ENCODE measurements at places on chromosomes 7 and 10. TPM values are rescaled to one million over a fixed set of nuclear protein-coding genes. Genes with fewer than 3 reads are reported as not detected.

DNA sequence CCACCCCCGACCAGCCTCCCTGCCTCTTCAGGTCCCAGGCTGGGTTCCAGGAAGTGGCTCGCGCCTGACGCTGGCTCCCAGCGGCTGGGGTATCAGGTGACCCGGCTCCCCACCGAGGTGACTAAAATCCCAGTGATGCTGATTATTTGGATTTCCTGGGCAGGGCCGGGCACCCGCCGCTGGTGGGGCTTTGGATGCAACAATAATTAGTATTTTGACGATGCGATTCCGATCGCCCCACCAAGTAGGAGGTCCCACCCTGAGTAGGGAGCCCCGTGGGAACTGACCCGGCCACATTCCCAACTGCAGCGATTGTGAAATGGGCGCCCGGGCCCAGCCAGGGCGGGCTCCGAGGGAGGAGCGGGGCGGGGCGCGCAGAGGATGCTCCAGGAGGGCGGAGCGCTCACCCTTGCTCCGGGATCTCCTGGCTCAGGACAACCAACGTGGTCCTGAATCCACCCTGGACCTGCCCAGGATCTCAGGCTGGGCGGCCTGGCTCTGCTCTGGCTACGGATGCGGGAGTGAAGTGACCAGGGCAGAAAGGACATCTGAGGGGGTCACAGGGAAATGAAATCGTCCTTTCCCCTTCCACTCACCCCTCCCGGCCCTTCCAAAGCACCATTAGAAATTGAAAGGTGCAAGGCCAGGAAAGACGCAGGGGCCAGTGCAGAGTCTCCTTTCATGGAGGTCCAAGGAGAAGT is 32.6 kb downstream of the DUSP5 start:
- DNase-seq: peak; percentile 92

GRCh38 chr7:159012353-159013069 is 132.2 kb downstream of the VIPR2 start:
- peak; percentile 4 for DNase-seq

DNA sequence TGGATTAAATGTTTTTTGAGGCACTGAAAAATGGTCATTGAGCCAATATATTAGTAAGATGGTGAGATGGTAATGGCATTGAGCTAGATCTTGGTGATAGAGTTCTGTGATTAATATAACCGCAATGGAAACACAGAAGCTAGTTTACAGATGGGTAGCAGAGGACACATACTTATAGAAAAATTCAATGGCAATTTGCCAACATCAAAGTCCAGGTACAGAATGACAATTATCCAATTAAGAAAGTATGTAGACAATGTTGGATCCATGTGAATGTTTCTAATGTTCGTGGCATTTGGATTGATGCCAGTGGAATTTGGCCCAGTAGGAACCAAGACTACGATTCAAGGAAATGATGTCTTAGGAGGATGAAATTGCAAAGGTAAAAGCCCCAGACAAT is 187.8 kb downstream of the GNAT3 start:
- DNase-seq: peak; percentile 75

DNA sequence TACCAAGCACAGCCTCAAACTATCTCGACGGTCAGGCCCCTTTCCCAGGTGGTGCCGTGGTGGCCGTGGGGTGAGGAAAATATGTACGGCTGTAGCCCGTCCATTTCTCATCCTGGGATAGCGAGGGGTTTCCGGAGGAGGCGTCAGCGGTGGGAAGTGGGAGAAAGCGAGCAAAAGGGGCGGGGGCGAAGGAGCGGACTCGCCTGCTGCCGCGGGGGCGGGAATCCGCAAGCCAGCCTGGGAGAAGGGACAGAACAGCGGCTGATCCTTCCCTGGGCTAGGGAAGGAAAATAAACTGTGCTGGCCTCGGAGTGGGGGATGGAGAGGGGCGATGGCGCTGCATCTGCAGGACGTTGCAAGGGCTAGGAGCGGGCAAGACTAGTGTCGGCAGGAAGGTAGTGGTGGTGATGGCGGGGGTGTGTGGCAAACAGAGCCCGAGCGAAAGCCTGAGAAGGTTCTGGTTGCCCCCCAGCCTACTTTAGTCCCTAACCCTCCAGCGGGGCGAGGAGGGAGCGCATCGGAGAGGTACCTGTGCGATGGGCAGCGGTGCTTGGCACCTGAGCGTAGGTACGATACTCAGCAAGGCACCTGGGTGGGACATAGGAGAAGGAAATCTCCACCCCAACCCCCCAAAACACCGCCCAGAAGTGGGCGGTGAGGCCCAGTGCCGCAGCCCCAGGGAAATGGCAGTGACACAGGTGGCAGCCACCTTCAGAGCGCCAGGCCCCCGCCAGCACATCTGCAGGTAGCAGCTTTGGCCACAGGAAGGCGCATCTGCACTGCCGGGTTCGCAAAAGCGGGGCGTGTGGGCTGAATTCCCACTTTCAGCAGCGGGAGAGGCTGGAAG is 49.9 kb upstream of the STEAP1B start:
- peak; percentile 59 for DNase-seq

GRCh38 chr10:105024184-105024583 is 383.1 kb downstream of the SORCS3 start:
- no peak for DNase-seq

GRCh38 chr7:141356161-141356560 is 195.0 kb upstream of the AGK start:
- no peak for DNase-seq

DNA sequence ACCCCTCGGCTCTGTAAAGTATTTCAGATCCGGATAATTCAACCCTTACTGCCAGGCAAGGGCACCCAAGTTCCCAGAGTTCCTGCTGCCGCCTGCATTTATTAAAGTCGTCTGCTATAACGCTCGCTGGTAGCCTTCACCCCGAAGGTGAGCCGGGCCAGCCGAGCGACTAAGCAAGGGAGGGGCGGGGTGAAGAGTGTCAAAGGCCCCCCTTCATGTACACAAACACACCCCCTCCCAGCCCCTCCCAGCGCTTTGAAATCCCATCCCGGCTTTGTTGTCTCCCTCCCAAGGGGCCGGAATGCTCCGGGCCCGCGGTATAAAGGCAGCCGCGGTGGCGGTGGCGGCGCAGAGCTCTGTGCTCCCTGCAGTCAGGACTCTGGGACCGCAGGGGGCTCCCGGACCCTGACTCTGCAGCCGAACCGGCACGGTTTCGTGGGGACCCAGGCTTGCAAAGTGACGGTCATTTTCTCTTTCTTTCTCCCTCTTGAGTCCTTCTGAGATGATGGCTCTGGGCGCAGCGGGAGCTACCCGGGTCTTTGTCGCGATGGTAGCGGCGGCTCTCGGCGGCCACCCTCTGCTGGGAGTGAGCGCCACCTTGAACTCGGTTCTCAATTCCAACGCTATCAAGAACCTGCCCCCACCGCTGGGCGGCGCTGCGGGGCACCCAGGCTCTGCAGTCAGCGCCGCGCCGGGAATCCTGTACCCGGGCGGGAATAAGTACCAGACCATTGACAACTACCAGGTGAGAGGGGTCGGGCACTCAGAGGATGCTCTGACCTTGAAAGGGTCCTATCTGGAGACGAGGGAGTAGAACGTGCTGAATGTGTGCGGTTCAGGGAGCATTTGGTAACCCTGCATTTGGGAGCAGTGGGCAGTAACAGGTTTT is at the start of gene DKK1:
Gene DKK1 (plus strand): TSS at position 349 of the 889 bp plus-strand sequence. CDS start 154 bp downstream, at position 503.
- peak; percentile 92 for DNase-seq

GRCh38 chr7:81616951-81617350 is 152.9 kb downstream of the HGF start:
- DNase-seq: peak; percentile 52

GRCh38 chr10:79484476-79484875 is 27.9 kb upstream of the EIF5AL1 start:
- no peak for DNase-seq

DNA sequence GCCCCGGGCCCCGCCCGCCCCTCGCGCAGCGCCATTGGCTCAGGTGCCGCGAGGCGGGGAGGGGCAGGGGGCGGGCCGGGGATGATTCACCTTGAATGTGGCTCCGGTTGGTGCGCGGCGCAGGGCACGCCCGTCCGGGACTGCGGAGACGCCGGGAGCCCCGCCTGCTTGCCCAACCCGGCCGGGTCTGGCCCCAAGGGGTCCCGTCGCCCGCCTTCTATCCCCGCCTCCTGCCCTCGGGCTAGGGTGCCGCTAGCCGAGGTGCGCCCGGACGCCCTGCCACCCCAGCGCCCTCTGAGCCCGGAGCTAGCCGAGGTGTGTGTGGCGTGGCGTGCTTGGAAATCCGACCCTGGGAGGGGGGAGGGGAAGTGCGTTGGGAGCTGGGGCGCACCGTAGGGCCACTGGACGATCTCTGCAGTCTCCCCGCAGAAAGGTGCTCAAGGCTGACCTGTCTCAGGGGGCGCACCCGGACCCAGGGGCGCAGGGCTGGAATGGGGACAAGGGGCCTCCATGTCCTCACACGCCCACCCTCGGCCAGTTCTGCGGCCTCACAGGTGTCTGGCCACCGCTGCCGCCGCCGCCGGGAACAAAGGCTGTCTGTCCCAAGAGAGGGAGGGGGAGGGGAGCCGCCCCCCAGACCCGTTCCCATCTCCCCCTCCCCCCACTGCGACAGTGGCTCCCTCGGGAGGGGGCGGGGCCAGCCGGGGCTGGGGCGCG is 168.9 kb downstream of the NRF1 start:
- peak; percentile 40 for DNase-seq

- DNase-seq: no peak
Observed at GRCh38 chr10:13743101-13743693, 156.4 kb downstream of the PRPF18 start.

GRCh38 chr10:127845756-127846155 is 47.0 kb downstream of the CLRN3 start:
- no peak for DNase-seq

- DNase-seq: peak; percentile 15
Observed at GRCh38 chr7:18903695-18904094, 213.7 kb downstream of the TWIST1 start.

GRCh38 chr10:28631896-28632583 is 45.3 kb upstream of the BAMBI start:
- peak; percentile 31 for DNase-seq

- DNase-seq: peak; percentile 29
Observed at GRCh38 chr7:80581486-80582260, 56.8 kb upstream of the CD36 start.

DNA sequence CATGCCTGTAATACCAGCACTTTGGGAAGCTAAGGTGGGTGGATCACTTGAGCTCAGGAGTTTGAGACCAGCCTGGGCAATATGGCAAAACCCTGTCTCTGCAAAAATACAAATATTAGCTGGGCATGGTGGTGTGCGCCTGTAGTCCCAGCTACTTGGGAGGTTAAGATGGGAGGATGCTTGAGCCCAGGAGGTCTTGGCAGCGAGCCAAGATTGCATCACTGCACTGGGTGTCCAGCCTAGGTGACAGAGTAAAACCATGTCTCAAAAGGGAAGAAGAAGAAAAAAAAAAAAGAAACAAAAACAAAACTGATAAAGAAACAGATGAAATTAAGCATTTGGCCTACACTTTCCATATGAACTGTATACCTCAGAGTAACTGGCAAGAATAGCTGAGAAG is 319.2 kb downstream of the PARD3 start:
- no peak for DNase-seq

DNA sequence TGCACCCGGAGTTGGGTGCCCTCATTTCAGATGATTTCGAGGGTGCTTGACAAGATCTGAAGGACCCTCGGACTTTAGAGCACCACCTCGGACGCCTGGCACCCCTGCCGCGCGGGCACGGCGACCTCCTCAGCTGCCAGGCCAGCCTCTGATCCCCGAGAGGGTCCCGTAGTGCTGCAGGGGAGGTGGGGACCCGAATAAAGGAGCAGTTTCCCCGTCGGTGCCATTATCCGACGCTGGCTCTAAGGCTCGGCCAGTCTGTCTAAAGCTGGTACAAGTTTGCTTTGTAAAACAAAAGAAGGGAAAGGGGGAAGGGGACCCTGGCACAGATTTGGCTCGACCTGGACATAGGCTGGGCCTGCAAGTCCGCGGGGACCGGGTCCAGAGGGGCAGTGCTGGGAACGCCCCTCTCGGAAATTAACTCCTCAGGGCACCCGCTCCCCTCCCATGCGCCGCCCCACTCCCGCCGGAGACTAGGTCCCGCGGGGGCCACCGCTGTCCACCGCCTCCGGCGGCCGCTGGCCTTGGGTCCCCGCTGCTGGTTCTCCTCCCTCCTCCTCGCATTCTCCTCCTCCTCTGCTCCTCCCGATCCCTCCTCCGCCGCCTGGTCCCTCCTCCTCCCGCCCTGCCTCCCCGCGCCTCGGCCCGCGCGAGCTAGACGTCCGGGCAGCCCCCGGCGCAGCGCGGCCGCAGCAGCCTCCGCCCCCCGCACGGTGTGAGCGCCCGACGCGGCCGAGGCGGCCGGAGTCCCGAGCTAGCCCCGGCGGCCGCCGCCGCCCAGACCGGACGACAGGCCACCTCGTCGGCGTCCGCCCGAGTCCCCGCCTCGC is at the start of gene EGFR:
Gene EGFR (plus strand): TSS at position 657 of the 830 bp plus-strand sequence. CDS start 261 bp downstream, outside the sequence.
- DNase-seq: peak; percentile 89

DNA sequence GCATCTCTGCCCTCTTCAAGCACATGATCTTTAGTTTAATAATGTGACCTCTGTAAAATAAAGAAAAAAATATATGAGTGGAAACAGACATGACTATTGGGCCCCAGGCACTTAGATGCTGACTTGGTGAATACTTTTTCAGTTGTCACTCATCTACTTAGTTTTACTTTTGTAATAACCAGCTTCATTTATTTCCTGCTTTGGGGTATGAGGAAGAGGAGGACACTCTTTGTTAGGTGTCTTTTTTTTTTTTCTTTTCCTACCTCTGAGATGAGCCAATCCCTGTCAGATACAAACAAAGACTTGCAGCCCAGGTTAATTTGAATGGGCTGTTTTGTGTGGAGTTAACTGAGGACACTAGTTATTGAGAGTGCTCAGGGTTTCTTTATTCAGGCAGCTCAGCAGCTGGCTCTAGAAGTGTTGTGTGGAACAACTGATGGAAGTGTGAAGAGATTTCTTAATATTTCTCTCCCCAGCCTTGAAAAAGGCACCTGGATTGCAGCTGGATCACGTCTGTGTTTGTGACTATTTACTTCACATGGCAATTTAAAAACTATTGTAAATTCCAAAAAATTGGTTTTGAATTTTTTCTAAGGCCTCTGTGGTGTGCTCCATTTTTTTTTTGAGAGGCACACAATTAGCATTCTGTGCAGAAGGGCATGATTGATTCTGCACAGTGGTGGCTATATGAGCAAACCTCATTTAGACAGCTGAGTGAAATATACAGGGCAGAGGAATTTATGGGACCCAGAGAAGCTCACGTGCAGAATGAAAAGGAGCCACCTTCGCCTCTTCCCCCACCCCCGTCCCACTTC is 333.8 kb downstream of the LRMDA start:
- no peak for DNase-seq

- DNase-seq: no peak
Observed at GRCh38 chr10:125001313-125002046, 59.6 kb downstream of the ZRANB1 start.

GRCh38 chr10:100881556-100882213 is 31.1 kb upstream of the SLF2 start:
- peak; percentile 25 for DNase-seq

DNA sequence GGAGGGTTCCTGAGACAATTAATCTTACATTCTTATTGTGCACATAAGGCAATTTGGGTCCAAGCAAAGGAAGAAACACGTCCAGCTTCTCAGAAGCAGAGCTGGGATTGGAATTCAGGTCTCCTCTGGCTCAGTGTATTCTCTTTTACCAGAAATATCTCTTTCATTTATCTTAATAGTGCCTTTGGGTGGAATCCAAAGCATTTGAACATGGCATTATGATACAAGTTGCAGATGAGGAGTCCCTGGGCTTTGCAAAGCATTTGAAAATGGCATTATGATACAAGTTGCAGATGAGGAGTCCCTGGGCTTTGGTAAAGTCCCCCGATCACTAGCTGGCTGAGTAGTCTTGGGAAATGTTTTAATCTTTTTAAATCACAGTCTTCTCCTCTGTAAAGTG is 30.0 kb upstream of the PTN start:
- no peak for DNase-seq

The MSS51 gene
- total RNA-seq: 1.0 TPM

The TMEM26 gene
- total RNA-seq: not detected
